ENCODE measurements at places on chromosomes 1 and 21.

DNA sequence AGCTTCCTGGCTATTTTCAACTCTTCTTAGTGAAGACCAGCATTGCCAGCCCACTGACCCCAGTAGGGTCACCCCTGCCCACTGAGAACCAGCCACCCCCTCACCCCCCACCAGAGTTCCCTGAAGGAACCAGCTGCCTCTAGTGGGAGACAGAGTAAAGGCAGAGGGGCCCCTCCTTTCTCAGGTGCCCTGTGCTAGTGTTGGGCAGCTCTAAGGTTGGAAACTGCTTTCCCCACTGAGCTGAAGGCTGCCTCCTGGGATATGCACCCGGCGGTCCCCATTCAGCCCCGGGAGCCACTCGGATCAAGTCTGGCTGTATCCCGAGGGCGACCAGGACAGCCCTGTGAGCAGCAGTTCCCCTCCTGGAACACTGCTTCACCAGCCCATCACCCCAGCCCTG lies 111.0 kb downstream of the PGBD5 start:
- DNase-seq = no peak

DNA sequence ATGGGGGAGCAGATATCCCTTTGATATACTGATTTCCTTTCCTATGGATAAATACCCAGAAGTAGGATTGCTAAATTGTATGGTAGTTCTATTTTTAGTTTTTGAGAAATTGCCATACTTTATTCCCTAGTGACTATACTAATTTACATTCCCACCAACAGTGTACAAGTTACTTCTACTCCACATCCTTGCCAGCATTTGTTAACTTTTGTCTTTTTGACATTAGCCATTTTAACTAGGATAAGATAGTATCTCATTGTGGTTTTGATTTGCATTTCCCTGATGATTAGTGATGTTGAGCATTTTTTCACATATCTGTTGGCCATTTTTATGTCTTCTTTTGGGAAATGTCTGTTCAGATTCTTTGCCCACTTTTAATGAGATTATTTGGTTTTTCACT lies 620.6 kb upstream of the CAMK1G start:
- DNase-seq = no peak

GRCh38 chr21:43572446-43572845 lies 86.8 kb downstream of the HSF2BP start:
- no peak for DNase-seq

DNA sequence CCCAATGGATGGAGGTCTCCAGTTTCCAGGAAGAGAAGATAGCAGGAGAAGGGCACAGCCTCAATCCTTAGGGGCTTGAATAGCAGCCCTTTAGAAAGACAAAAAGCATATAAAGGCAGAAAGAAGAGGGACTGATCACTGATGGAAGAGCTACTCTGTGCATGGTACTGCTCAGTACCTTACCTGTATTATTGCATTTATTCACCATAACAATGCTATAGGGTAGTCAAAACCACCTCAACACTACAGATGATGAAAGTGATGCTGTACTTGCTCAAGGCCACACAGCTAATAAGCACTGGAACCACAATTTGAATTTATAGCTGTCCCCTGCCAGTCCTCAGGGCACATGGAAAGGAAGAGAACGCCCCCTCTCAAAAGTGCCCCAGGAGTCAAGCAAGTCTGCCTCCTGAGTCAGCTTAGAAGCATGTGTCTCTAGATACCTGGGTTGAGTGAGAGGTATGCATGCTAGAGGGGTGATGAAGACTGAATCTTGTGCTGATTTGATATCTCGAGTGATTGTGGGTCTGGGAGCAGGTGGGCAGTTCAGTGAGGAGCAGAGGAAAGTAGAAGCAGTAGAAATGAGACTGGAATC lies 13.6 kb downstream of the DDAH1 start:
- no peak for DNase-seq

GRCh38 chr1:184950227-184950626 lies 24.1 kb downstream of the NIBAN1 start:
- no peak for DNase-seq

- DNase-seq = no peak
Observed at GRCh38 chr1:47181095-47181954, 8.5 kb downstream of the PDZK1IP1 start.

GRCh38 chr1:228218513-228219244 lies 10.8 kb downstream of the OBSCN start:
- DNase-seq = no peak

- peak; percentile 72 for DNase-seq
Observed at GRCh38 chr1:24191860-24192259, 4.8 kb upstream of the IFNLR1 start.

DNA sequence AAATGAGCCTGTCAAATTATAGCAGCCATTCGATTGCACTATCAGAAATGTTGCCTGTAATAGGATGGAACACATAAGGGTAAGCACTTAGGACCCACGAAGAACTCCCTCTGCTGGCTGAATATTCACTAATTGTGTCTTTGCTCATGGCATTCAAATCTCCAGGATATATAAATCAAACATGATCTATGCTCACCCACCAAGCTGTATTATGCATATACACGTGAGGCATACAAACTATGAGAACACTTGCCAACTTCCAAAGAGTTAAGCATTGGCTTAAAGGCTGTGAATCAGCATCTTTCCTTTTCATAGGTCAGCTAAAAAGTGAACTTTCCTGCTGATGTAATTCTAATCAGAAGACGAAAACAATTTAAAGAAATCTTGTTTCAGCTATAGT lies 34.5 kb downstream of the TMPRSS15 start:
- peak; percentile 72 for DNase-seq

- DNase-seq = no peak
Observed at GRCh38 chr1:171292799-171293198, 21.2 kb upstream of the FMO4 start.

GRCh38 chr1:210236386-210236839 lies 3.8 kb downstream of the SERTAD4 start:
- DNase-seq = no peak

GRCh38 chr1:234643111-234643849 lies 33.3 kb upstream of the IRF2BP2 start:
- DNase-seq = no peak

- DNase-seq = peak; percentile 87
Observed at GRCh38 chr1:231814521-231814920, 187.9 kb downstream of the DISC1 start.

DNA sequence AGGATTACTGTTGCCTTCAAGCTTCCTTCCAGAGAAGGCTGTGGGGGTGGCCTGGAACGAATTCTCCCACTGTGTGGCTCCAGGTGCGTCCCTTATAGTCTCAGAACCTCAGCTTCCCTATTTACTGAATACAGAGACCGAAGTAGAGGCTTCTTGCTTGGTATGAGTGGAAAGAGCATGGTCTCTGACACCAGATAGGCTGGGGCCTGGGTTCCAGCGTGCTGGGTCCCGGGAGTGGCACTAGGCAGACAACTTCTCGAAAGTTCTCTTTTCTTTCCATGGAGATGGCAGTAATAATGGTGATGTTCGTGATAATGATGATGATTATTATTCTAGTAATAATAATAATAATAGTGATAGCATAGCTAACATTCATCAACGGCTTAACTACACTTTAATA lies 161.7 kb downstream of the PTPRU start:
- DNase-seq = no peak

DNA sequence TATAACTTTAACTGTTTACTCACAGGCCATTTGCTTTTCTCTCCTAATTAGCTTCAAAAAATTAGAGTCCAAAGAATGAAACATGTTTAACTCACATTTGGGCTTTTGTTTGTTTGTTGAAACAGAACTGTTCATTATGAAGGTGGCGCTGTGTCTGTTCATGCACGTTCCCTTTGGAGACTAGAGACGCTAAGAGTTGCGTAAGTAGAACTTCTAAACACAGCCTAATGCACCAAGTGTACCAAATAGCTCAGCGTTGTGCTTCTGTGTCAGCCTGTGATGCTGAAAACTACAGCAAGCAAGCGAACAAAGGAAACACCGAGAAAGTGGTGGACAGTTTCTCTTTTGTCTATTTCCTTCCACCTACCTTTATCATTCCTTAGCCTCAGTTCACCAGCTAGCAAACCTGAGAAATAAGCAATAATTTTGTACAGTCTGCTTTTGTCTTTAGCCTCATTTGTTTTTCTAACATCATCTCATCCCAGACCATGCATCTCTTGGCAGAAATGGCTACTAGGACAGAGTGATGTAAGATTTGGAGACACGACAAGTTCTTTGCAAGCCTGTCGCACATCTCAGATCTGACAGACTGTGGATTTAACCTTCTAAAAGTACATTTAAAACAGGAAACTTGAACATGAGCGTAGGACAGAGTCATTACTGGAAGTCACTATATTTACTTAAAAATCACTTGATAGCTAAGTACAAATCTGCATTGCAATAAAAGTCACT lies 375.1 kb downstream of the RYR2 start:
- DNase-seq = no peak

- DNase-seq = no peak
Observed at GRCh38 chr1:13514821-13515220, 1.0 kb upstream of the LRRC38 start.

DNA sequence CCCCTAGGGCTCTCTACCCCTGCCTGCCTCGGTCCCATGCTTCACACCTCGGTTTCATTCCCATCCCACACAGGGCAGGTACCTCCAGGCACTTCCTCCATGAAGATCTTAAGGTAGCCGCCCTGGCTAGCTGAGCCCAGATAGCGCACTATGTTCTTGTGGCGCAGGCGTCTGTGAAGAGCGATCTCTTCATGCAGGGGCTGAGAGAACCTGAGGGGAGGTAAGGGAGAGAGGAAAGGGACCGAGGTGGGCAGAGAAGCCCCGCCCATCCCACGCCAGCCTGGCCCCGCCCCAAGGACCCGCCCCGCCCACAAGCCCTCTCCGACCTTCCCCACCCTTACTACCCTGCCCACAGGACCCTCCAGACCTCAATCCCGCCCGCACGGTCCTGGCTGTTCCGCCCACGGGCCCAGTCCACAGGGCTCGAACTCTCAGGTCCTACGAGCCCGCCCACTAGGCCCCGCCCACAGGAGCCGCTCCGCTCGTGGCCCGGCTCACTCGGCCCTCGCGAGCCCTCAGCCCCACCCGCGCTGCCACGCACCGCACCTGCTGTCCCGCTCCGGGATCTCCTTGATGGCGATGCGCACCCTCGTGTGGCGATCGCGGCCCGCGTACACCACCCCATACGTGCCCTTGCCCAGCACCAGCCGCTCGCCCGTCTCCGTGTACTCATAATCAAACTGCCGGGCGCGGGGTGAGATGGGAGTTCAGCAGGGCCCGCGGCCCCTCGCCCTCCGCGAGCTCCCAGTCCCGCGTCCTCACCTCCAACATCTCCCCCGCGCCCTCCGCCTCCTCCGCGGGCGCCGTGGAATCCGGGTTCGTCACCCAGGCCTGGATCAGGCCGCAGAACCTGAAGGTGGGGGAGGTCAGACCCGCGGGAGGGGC lies 6.4 kb downstream of the MAP3K6 start:
- DNase-seq = no peak

DNA sequence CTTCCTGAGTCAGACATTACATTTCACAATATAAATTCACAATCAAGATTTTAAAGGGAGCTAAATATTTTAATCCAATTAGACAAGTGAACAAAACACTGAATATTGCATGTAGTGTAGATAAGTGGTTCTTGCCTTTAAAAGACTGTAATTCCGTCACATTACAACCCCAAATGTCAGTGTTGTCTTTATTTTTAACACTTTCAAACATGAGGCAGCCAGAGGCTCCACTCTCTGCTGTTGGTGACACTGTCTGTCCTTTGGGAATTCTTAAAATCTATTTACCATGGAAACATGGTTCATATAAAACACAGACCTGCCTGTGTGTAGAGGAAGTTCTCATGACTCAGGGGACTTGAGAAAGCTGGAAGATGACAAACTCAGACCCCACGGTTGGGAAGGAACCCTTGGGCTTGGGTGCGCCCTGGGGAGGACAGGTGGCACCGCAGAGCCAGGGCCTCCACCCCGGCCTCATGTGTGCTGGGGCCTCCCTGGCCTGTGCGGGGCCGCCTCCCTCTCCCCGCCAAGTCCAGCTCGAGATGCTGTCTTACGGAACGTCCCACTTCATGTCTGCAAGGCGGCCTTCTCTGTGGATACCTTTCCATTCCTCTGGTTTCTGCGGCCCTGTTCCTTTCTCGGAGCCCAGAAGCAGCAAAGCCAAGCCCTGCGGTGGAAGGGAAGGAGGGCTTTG lies 239.0 kb downstream of the SDCCAG8 start:
- no peak for DNase-seq

DNA sequence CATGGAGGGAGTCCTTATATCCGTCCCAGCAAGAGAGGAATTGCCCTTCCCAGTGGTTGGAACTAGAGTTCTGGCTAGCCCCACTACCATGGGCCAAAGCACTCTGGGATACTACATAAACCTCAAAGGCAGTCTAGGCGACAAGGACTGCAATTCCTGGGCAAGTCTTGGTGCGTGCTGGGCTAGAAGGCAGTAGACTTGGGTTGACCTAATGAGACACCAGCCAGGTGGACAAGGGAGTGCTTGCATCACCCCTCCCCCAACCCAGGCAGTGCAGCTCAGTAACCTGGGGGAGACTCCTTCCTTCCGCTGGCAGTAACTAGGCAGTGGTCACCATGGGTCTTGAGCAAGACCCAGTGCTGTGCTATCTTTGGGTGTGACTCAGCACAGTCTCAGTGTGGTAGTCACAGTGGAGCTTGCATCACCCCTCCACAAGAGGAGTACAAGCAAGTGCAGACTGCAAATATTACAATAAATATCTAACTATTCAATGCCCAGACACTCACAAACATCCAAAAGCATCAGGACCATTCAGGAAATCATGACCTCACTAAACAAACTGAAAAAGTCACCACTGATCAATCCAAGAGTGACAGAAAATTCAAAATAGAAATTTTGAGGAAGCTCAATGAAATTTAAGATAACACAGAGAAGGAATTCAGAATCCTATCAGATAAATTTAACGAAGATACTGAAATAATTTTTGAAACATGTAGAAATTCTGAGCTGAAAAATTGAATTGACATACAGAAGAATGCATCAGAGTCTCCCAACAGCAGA lies 84.7 kb upstream of the LYPLAL1 start:
- DNase-seq = peak; percentile 97

DNA sequence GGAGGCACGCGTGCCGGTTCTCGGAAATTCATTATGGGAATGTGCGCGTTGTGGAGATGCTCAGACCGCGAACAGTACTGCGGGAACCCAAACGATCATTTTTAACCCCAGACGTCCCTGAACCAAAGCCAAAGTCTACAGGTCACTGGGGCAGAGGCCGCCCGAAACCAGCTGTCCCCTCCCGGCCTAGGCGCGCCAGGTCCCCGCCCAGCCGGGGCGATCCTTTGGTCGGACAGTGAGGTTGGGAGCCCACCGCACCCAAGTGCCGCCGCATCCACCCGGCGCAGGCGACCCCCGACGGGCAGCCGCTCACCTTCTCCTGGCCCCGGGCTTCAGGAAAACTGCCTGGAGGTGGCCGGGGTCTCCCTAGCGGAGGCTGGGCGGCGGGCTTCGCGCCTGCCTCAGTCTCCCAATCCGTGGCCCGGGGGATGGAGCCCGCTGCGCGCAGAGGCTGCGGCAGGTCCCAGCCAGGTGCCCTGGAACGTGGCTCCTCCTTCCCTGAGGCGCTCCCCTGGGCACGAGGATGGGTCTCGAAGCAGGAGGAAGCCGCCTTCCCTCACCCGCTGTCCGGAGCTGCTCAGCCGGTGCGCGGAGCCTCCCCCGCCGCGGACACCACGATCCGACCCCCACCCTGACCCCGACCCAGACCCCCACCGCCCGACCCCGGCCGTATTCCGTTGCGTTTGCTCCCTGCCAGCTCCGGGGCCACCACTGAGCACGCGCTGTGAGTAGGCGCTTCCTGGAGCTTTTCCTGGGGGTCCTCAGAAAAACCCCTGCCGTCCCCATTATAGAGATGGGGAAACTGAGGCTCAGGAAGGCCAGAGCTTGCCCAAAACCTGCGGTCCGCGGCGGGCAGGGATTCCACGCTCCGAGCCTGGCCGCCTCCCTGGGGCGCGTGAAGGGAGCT lies 8.1 kb upstream of the SLX9 start:
- no peak for DNase-seq

- DNase-seq = no peak
Observed at GRCh38 chr1:89171067-89171438, 4.8 kb downstream of the GBP7 start.

Measured in choroid plexus epithelial cell (primary cell).